NCI-H774 (cell line): ENCODE measurements at places on chromosomes 7 and 10.
A peak's percentile ranks its signal among the peaks of the same experiment; 100 is the strongest.

GRCh38 chr10:48792687-48793096 lies 108.0 kb downstream of the WDFY4 start:
- no peak for DNase-seq

DNA sequence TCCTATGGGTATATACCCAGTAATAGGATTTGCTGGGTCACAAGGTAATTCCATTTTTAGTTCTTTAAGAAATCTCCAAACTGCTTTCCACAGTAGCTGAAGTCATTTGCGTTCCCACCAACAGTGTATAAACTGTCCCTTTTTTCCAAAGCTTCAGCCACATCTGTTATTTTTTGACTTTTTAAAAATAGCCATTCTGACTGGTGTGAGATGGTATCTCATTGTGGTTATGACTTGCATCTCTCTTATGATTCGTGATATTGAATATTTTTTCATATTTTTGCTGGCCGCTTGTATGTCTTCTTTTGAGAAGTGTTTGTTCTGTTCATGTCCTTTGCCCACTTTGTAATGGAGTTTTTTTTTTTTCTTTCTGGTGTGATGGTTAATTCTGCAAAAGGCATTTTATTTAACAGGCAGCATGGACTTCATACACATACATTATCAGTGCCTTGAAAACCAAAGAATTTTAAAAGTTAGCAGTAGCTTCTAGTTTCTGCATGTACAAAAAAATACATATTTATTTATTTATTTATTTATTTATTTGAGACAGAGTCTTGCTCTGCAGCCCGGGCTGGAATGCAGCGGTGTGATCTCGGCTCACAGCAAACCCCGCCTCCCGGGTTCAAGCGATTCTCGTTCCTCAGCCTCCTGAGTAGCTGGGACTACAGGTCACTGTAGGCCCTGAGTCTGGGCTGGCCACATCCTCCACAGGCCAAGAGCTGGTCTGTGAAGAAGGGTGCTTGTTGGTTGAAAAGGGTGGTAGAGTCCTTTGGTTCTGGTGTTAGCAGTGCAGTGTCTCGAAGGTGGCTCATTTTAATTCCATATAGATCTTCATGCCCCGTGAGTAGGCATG lies 32.3 kb downstream of the AGR3 start:
- DNase-seq, result no peak

DNA sequence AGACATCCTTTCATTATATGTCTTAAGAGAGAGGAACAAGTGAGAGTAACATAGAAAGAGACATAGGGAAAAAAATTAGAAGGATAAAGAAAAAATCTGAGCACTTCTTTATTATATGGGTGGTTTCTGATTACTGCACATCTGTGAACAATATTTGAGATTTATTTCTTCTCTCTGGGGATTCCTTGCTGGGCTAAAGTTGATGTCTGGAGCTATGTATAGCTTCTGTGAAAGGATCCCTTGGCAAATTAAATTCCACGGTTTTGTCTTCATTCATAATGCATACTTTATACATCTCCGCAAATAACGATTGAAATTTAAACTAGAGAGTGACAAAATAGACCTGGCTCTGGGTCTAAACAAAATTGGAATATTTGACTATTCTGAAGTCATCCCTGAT lies 232.2 kb upstream of the CTBP2 start:
- DNase-seq, result no peak

DNA sequence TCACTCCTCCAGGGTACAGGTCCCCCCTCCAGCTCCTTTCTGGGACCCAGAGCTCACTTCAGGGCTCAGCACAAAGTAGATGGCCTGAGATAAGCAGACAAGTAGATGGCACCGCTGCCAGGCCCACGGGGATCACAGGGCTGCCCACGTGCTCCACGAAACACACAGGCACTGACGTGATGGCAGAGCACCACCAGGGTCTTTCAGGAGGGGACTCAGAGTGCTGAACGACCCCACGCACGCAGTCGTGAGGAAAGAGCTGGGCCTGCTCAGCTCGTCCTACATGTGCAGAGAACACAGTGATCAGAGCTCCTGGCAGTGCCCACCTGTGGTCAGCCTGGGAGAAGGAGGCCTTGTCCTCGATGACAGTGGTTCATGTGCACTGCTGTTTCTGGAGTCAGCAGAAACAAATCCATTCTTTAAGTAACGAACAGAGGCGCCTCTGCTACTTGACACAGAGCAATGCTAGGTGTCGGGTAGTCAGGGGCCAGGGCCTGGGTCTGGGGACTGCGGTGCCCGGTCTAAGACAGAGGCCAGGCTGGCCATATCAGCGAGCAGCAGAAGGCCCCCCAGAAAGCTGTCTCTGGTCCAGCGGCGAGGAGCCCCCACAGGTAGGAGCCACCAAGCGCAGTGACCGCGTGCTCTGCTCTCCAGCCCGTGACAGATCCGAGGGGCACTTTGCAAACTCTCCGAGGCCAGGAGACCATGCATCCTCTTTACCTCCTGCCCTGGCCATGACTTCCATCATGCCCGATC lies 129.8 kb upstream of the FAM20C start:
- no peak for DNase-seq

DNA sequence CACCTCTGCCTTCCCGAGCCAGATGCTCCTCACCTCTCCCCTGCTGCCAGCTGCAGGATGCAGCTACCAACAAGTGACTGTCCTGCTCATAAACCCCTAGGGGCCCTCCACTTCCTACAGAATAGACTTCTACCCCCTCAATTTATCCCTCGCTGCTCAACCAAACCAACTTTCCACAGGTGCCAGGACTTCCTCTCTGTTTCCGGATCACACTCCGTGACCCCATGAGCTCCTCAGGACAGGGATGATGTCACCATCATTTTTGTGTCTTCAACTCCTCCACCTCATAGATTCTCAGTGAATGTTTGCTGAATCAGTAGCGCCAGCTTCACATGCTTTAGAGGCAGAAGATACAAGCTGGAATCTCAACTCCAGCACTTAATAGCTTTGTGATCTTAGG lies 25.8 kb upstream of the ADRB1 start:
- DNase-seq, result no peak

GRCh38 chr7:102030696-102031095 lies 213.3 kb downstream of the CUX1 start:
- no peak for DNase-seq

- no peak for DNase-seq
Observed at GRCh38 chr7:8228766-8229674, 32.9 kb downstream of the ICA1 start.

- DNase-seq, result no peak
Observed at GRCh38 chr10:86599729-86600128, 54.6 kb upstream of the OPN4 start.

DNA sequence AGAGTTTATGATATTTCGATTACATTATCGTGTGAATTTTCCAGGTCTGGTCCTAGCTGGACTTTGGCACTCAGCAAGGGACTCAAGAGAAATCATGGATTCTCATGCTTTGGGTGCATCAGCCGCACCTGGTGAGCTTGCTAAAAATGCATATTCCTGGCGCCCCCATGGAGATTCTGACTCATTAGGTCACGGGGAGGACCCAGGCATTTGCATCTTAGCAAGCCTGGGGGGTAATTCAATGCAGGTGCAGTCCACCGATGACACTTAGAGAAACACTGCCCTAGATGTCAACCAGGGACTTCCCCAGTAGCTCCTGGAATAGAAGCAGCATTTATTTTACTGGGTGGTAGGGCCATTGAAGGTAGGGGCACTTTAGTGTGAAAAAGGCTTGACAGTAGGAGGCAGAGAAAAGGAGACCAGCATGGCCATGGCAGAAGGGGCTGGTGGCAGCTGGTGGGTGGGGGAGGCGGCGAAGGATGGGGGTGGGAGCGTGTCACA lies 29.9 kb upstream of the PDCD4 start:
- no peak for DNase-seq

GRCh38 chr10:52004342-52004949 lies 305.1 kb upstream of the CSTF2T start:
- no peak for DNase-seq

GRCh38 chr10:50452603-50453002 lies 171.2 kb downstream of the SGMS1 start:
- DNase-seq, result no peak

- DNase-seq, result no peak
Observed at GRCh38 chr10:126042354-126042753, 146.0 kb downstream of the FANK1 start.

- no peak for DNase-seq
Observed at GRCh38 chr7:30321882-30322192, 37.4 kb downstream of the ZNRF2 start.

- DNase-seq, result no peak
Observed at GRCh38 chr10:124040451-124041188, 52.8 kb downstream of the CHST15 start.

DNA sequence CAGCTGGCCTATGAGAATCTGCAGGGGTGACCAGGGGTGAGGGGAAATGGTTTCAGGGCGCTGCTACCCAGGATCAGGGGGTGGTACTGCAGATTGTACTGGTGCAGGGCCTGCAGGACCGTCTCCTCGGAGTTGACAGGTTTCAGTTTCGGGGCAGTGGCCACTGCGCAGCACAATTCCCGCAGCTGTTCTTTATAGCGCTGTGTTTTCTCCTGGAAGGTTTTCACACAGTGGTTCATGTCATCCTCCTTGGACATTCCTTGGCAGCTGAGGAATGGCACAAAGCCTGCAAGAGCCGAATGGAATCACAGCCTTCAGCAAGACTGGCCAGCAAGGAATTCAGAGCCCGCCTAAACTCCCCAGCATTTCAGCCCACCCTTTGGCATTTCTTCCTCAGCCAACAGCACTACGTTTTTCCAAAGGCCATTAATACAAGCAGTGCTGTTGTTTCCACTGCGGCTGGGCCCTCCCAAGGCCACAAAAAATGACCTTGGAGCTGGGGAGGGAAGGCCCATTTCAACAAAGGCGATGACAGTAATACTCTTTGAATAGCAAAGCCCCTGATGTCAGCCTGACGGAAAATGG lies 44.9 kb downstream of the PNLIPRP2 start:
- DNase-seq, result no peak

GRCh38 chr10:21174715-21175495 lies 277.8 kb upstream of the NEBL start:
- DNase-seq, result peak; percentile 24

- no peak for DNase-seq
Observed at GRCh38 chr10:50310560-50311174, 59.4 kb upstream of the ASAH2 start.

GRCh38 chr10:15642095-15642494 lies 77.6 kb downstream of the ITGA8 start:
- DNase-seq, result no peak

GRCh38 chr10:100705139-100705538 lies 40.2 kb upstream of the PAX2 start:
- no peak for DNase-seq

- DNase-seq, result no peak
Observed at GRCh38 chr7:43856316-43856715, 13.0 kb downstream of the MRPS24 start.

DNA sequence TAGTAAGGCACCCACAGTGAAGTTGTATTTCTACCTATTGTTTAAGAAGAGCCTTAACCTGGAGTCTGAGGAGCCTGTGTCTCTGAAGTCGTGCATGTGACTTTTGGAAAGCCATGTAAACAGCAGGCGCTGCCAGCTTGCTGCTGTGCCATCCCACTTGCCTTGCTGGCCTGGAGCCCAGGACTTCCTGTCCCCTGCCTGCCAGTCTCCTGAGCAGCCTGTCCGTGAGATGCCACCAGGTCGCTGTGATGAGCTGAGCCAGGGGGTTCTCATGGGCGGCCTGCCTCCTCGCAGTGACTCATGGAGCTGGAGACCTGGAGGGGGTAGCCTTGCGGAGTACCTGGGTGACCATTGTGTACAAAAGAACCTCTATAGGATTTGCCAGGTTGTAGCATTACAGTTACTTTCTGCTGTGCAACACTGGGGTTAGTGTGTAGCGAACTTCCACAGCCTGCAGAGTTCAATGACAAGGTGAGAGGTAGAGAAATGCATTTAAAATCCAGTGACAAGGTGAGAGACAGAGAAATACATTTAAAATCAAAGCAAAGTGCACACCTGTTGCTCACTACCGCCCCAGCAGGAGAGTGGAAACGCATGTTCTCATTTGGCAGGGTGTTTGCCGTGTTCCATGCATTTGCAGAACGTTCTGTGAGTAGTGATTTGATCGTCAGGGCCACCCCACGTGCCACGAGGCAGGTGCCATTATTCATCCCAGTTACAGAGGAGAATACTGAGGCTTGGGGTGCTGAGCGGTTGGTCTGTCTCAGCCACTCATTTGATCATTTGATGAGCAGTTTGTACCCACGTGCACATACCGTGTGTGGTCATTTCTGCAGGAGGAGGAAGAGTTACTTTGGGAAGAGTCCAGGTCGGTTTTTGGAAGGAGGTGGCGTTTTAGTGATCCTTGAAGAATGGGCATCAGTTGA lies 36.6 kb upstream of the BHLHA15 start:
- no peak for DNase-seq

GRCh38 chr10:71980181-71981014 lies 16.2 kb downstream of the CHST3 start:
- no peak for DNase-seq

DNA sequence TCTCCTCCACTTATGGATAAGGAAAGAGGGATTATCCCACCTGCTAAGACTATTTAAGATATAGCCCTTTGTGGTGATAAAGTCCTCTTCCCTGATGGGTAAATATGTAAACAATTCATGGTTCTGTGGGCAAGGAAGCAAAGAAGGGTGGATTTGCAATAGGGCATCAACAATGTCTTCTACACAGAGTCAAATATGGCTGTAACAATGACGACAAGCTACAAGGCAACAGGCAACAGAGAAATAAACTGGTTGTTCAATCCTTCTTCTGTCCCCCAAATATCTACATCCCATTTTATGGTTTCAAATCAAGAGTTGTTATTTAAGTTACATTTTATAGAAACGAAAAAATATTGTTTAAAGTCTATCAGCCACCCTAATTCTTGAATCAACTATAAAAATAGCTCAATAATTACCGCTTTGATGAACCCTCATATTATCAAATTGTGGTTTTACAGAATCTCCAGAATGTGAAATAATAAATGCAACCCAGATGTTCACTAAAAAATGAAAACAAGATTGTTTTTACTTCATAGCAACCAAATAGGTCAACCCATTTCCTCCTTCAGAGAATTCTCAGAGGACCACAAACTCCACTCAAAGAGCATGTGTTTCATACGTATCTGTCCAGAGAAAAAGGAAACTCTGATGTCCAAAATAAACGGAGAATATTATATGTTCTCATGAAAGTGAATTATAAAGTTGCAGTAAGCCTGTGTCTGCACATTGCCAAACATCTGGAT lies 13.8 kb downstream of the CYTH3 start:
- no peak for DNase-seq

DNA sequence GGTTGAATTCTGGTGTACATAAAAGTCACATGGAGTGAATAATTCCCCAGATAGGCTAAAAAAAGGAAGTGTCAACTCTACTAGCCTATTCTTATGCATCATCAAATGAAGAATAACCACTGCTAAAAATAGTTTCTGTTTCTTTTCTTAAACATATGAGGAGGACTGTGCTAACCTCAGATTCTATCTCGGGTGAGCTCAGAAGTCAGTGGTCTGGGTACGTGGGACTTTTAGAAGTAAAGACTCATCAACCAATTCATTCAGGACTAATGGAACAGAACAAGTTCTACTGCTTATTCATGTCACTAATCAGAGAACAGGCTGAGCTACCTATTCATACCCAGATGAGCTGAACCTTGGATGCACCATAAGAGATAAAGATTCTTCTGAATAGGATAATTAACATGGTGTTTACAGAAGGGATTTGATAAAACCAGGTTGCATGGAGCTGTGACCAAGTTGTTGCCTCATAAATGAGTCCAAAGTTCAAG lies 9.5 kb upstream of the ASAH2 start:
- DNase-seq, result no peak
